ENCODE measurements at places on chromosomes 1 and 21.

GRCh38 chr1:1915911-1916840 is 1.1 kb downstream of the CALML6 start:
- no peak for DNase-seq

DNA sequence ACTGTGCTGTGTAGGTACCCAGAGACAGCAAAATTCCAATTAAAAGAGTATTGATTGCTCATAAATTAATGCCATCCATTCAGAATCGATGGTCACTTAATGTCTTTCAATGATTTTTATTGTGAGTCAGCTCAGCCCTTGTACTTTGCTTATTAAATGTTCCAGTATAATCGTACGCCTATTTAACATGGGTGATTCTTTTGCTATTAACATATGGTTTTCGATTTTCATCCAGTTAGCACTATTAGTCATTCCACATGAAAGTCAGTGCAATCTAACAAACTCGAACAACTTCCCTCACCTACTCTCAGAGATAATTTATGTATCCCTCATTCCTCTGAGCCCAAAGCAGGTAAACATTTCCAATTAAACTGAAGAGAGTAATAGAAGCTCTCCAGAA is 109.6 kb upstream of the APP start:
- no peak for DNase-seq

DNA sequence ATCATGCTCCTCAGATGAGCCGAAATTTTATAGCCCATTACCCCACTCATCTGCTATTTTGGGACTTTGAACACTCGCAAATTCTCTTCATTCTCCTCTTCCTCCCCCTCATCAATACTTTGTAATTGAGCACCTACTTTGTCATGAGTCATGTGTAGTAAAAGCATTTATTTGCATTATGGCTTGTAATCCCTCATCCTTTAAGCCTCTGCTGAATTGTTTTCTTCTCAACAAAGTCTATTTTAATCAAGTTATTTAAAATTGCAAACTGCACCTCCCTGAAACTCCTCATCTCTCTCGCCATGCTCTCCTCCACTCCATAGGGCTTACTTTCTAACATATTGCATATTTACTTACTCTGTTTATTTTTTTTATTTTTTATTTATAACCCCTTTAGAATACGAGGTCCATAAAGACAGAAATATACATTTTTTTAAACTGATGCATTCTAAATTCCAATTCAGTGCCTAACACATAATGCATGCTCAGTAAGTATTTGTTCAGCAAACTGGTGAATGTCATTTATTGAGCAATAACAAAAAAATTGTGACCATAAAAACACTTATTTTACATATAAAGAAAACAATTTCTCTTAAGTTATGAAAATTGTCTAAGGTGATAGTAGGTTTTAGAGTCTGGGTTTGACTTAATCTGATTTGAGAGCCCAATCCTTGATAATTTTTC is 161.7 kb downstream of the FASLG start:
- no peak for DNase-seq

- DNase-seq: no peak
Measured at GRCh38 chr1:222057162-222057561, 315.3 kb upstream of the DUSP10 start.

DNA sequence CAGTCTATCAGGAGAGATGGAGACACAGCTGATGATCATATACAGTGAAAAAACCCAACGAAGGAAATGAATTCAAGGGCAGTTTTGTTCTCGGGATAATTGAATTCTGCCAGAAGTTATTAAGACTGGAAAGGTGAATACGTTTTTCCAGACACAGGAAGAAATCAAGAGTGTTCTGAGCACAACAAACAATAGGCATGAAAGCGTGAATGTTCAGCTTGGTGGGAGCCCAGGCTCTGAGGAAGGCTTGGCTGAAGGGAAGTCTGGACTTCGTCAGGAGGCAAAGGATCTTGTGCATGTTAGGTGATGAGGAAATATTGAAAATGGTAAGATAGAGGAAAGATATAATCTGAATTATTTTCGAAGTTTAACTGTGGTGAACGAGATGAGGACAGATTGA is 50.4 kb downstream of the CYYR1 start:
- DNase-seq: no peak

Data from activated CD4-positive, CD25-positive, alpha-beta regulatory T cell (primary cell).